ENCODE measurements at places on chromosomes 16 and 17.

- DNase-seq, result no peak
These were observed 3.9 kb upstream of the KRT15 start for GRCh38 chr17:41522301-41523224.

- no peak for DNase-seq
These were observed 42.8 kb downstream of the SRCIN1 start for GRCh38 chr17:38562903-38563302.

GRCh38 chr17:72416054-72416675 lies 295.3 kb downstream of the SOX9 start:
- no peak for DNase-seq

DNA sequence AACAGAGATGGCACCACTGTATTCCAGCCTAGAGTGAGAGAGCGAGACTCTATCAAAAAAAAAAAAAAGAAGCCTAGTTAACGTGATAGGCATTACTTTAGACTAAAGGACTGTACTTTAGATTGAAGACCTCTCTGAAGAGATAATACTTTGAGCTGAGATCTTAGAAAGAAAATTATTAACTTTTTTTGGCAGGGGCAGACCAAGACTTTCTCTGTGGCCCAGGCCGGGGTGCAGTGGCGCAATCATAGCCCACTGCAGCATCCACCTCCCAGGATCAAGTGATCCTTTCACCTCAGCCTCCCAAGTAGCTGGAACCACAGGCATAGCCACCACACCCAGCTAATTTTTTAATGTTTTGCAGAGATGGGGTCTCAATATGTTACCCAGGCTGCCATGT lies 75.7 kb upstream of the TNRC6A start:
- no peak for DNase-seq

DNA sequence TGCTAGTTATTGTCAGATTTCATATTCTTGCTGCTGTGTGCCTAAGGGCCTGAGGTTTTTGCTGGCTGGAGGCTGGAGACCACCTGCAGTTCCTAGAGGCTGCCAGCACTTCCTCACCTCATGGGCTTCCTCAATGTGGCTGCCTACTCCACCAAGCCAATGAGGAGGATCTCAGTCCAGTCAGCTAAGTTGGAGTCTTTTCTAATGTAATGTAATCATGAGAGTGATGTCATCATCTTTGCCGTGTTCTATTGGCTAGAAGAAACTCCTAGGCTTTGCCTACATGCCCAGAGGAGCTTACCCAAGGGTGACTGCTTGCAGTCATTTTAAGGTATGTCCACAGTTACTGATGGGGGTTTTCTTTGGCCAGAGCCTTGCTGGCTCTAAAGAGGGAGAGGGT lies 53.0 kb downstream of the SOCS3 start:
- DNase-seq, result no peak

GRCh38 chr16:694187-694862 lies 4.1 kb upstream of the WDR24 start:
- no peak for DNase-seq

- DNase-seq, result no peak
These were observed 5.9 kb downstream of the KRT17 start for GRCh38 chr17:41618341-41619035.

DNA sequence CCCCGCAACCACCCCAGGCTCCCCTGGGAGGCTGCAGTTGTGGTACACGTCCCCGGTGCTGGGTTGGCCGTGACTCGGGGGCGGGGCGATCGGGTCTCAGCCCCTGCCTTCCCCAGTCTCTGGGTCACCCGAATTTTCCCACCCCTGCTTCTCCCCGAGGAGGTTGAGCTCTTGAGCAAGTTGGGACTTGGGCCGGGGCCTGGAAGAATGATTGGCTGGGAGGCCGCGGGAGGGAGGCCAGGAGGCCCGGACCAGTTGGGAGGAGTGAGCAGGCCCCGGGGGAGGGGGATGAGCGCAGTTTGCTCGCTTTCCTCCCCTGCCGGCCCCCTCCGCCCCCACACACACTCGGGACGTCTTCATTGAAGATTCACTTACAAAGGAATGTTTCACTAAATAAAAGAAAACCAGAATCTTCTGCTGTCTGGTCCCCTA lies 4.5 kb upstream of the HEXIM1 start:
- no peak for DNase-seq

DNA sequence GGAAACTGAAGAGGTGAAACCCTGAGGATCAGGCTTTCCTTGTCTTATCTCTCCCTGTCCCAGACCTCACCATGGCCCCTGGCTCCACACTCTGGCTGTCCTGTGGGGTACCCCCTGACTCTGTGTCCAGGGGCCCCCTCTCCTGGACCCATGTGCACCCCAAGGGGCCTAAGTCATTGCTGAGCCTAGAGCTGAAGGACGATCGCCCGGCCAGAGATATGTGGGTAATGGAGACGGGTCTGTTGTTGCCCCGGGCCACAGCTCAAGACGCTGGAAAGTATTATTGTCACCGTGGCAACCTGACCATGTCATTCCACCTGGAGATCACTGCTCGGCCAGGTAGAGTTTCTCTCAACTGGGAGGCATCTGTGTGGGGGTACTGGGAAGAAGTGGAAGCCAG lies 1.4 kb downstream of the CD19 start:
- no peak for DNase-seq

DNA sequence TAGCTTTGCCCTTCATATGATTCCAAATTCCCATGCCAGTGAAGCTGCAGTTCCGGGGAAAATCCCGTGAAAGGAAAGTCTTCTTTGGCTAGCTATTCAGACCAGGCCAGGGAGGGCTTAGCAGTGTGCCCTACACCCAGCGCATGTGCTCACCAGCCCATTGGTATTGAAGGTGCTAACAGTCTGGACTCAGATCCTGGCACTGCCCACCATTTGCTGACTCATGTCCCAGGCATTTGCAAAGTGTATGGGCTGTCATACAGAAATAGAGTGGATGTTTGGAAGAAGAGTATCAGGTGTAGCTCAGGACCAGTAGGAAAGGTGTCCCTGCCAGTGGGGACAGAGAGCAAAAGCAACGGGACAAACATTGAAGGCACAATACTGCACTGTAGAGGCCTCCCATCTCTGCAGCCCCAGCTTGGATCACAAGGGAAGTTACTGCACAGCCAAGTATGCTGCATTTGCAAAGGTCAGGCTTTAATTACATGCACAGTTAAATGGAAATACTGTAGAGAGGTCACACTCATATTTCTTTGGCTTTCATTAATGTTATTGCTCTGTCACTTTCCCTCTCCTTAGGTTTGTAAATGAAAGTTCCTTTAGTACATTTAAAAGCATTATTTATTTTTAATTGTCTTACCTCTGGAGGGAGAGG lies 220.0 kb downstream of the IRX3 start:
- DNase-seq, result no peak

DNA sequence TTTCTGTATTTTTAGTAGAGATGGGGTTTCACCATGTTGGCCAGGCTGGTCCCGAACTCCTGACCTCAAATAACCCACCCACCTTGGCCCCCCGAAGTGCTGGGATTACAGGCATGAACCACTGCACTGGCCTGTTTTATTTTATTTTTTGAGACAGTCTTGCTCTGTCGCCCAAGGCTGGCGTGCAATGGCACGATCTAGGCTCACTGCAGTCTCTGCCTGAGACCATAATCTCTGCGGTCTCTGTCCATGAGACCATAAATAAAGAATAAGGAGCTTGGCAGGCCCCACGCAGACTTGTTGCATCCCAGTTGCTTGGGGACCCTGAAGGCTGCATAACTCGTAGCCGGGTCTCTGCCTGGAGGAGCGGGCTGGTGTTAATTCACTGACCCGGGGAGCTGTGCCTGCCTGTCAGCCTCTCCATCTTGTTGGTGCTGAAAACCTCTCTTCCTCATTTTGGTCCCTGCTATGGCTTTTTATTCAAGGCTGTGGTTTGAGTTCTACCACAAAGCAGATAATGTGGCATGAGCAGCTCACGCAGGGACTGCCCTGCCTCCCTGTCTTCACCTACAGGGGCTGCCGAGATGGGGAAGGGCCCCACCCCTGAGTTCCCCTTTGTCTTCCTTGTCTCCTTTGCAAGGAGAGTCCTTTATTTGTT lies 82.1 kb downstream of the MSI2 start:
- DNase-seq, result no peak

- DNase-seq, result no peak
These were observed 34.6 kb downstream of the CYTH1 start for GRCh38 chr17:78747488-78747887.

DNA sequence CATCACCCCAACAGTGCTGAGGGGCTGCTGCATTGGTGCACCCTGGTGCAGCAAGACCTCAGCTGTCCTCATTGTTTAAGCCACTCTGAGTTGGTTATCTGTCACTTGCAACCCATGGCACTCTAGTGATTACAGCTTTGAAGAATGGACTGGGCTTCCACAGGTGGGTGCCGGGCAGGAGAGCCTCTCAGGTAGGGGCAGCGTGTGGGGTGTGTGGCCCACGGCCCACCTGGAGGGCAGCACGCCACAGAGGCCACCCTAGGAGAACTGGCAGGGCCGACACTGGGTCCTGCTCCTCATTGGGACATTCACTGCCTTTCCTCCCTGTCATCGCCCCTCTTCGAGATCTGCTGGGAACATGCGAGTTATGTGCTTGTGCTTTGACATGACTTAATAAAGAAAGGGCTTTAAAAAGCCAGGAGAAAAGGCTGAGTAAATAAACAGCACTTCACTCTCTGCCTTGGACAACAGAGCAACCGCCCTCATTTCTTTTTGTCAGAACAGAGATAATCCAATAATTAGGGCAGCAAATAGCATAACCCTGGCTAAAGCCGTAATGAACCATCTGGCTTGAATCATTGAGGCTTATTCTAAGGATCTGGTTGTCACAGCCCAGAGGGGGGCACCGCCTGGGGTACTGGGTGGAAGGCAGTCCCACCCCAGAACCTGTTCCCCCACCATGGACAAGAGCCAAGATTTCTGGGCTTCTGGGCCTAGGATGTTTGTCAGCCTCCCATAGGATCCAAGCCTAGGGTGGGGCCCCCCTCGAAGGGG lies 3.0 kb downstream of the DOC2B start:
- no peak for DNase-seq

DNA sequence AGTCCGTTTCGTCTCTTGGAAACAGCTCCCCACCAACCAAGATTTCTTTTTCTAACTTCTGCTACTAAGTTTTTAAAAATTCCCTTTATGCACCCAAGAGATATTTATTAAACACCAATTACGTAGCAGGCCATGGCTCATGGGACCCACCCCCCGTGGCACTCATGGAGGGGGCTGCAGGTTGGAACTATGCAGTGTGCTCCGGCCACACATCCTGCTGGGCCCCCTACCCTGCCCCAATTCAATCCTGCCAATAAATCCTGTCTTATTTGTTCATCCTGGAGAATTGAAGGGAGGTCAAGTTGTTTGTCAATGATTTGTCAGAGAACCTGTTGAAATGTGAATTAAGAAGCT lies 48.2 kb downstream of the IL21R start:
- no peak for DNase-seq

DNA sequence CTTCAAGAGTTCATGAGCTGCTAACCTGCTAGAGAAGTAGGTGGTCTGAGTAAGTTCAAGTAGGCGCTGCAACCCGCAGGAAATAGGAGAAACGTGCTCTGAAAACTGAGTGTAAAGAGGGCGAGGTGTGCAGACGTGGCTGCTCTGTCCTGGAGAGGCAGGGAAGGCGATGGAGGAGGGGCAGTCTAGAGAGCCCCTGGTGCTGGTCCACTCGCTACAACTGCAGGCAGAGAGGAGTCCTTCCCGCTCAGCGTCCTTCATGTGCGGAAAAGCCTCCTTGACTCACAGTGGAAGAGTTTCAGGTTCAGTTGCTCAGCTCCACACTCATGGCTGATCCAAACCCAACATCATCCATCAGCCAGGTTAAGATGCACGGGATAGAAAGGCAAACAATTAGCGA lies 12.1 kb downstream of the ABCA3 start:
- DNase-seq, result no peak

- DNase-seq, result no peak
These were observed 45.9 kb downstream of the C16orf95 start for GRCh38 chr16:87271256-87271655.

- DNase-seq, result no peak
These were observed 3.7 kb downstream of the TMC8 start for GRCh38 chr17:78133971-78134898.

DNA sequence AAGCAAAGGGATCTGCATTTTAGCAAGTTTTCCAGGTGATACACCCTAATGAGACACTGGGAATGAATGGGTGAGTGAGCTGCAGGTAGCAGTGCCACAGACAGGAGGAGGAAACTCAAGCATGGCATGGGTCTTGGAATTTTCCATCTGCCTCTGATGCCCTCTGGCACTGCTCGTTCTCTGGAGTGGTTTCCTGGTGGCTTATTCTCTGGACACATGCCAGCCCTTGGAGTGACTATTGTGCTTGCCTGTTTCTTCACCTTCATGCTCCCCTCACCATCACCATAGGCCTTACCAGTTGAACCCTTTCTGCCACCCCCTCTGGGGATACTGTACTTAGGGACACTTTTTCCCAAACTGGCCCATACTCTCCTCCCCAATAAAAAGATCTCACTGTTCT lies 1.6 kb downstream of the COASY start:
- no peak for DNase-seq

GRCh38 chr16:81101702-81102101 lies 5.5 kb upstream of the GCSH start:
- no peak for DNase-seq

- no peak for DNase-seq
These were observed 21.6 kb downstream of the PLA2G10 start for GRCh38 chr16:14672403-14672971.

- DNase-seq, result no peak
These were observed 13.2 kb downstream of the BPTF start for GRCh38 chr17:67838538-67838937.

DNA sequence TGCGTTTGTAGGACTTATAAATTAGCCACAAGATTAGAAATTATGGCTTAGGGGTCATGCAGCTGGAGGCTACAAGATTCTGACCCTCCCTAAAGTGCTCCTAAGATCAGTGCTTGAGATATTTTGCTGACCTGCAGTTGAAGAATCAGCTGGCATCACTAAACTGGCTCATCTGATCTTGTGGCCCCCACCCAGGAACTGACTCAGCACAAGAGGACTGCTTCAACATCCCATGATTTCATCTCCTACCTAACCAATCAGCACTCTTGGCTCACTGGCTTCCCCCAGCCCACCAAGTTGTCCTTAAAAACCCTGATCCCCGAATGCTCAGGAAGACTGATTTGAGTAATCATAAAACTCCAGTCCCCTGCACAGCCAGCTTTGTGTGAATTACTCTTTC lies 86.4 kb upstream of the ERCC4 start:
- no peak for DNase-seq

DNA sequence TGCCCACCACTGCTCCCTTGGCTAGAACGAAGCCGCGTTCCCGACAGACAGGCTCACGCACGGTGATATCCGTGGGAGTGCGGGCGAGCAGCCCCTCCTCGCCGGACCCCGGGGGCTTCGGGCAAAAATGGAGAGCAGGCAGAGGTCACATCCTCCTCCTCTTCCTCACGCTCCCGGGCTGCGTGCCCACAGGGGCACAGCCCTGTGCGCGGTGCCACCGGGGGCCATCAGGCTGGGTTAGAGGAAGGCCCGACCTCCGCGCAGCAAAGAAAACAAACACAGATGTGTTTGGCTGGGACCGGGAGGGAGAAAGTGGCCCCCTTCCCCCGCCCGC lies 519 bp upstream of the NTN1 start:
- DNase-seq, result no peak
